ENCODE measurements at places on chromosomes 16 and 17.

- DNase-seq = peak; percentile 40
These were observed at the start of gene RASD1 for GRCh38 chr17:17496189-17497064. RASD1 (minus strand) TSS chr17:17496395; CDS start chr17:17496181, 214 bp downstream.

DNA sequence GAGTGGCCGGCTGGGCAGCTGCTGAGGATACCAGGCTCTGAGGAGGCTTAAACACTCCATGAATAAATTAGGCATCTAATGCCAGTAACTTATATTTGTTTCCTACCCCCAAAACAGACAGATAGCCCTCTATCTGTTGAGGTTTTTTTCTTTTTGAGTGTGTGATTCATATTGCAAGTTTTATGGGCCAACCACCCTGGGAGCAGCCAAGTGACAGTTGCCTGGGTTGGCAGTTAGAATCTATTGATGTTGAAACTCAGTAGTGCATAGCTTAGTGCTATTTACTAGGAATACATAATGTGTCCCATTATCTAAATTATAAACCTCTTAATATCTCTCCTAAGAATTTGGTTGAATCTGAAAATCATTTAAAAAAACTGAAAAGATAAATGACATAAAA lies 397.4 kb downstream of the CA10 start:
- no peak for DNase-seq

DNA sequence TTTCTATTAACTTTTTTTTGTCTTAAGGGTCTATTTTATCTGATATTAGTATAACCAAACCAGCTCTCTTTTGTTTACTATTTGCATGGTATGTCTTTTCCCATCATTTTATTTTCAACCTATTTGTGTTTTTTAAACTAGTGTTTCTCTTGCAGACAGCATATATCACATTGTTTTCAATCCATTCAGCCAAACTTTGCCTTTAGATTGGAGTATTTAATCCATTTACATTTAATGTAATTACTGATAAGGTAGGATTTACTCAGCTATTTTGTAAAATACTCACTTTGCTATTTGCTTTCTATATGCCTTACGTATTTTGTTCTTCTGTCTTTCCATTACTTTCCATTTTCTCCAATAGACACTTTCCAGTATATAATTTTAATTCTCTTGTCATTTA lies 108.0 kb upstream of the NACA2 start:
- DNase-seq = no peak

GRCh38 chr16:1119766-1120576 lies 23.9 kb upstream of the C1QTNF8 start:
- DNase-seq = no peak

DNA sequence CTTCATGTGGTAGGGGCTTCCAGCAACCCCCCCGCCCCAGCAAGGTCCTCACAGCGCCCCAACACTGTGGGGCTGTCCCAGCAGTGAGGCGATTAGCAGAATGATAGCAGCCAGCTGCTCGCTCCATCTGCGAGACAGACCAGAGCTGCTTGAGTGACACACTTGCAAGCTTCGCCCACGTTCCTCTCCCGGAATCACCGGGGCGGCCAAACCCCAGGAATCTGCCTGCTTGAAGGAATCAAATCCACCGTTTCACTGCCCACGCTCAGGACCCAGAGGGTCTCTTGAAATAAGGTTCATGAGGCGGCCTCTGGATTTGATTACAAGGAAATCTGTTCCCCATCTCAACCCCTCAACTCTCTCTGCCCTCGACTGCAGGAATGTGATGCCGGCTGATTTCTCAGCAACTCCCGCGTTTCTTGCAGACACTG lies 356.0 kb downstream of the C16orf95 start:
- peak; percentile 33 for DNase-seq

DNA sequence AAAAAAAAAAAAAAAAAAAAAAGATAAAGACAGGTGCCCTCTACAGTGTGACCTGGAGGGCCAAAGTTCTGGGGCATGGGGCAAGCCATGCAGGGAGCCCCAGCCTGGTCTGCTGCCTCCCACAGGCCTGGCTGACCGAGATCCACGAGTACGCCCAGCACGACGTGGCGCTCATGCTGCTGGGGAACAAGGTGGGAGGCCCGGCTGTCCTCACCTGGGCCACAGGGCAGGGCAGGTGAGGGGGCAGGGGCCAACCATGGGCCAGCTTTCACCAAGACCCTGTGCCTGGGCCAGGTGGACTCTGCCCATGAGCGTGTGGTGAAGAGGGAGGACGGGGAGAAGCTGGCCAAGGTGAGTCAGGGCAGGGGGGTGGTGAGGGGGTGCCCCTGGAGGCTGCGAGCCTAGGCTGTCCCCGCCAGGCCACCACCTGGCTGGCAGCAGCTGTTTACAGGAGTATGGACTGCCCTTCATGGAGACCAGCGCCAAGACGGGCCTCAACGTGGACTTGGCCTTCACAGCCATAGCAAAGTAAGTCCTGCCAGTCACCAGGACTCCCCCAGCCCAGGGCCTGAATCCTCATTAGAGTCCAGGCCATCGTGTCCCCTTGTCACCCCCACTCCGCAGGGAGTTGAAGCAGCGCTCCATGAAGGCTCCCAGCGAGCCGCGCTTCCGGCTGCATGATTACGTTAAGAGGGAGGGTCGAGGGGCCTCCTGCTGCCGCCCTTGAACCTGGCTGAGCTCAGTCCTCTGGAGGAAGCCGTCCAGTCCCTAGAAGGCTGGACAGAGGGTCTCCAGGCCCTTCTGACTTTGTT lies 2.7 kb upstream of the TRAF7 start:
- DNase-seq = no peak

- DNase-seq = no peak
These were observed 524.1 kb downstream of the GRIN2A start for GRCh38 chr16:9658164-9658563.

All from fibroblast of skin of left biceps (primary cell).